Right lung (tissue), 10 donors: ENCODE measurements at places on chromosomes 2 and 18. TPM values are rescaled to one million over a fixed set of nuclear protein-coding genes. Genes with fewer than 3 reads are reported as not detected.

DNA sequence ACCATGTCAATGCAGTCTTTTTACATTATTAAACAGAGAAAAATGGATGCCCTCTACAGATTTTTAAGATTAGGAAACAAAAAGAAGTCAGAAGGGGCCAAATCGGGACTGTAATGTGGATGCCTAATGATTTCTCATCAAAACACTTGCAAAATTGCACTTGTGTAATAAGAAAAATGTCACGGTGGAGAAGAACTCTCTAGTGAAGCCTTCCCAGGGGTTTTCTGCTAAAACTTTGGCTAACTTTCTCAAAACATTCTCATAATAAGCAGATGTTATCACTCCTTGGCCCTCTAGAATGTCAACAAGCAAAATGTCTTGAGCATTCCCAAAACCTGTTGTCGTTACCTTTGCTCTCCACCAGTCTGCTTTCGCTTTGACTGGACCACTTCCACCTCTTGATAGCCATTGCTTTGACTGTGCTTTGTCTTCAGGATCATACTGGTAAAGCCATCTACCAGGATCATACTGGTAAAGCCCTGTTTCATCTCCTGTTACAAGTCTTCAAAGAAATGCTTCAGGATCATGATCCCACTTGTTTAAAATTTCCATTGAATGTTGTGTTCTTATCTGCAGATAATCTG lies 226.8 kb downstream of the TNS1 start:
- DNase-seq, result no peak

GRCh38 chr18:11272516-11272915 lies 123.1 kb upstream of the PIEZO2 start:
- no peak for DNase-seq

DNA sequence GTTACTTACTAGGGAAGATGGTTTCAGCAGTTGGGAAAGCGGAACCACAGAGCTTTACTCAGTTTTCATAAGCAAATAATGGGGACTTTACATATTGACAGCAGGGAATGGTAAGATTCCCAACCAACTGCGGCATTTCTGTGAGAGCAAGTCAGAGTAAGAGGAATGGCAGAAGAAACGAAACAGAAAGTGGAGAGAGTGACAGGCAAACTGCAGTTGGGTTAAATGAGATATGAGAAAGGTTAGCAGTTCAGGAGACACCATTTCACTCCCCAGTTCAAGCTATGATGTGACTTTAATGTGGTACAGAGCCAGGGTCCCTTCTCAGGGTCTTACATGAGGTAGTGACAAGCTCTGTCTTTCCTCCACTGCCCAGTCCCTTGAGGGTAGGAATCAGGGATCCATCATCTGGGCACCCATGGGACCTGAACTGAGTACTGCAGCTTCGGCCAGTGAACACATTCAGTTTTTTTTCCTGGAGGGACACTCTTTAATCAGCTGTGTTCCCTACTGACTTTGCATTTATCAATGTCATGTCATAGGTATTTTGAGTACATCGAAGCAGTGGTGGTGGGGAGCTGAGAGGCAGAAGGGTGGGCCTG lies 33.0 kb upstream of the GREB1 start:
- no peak for DNase-seq

DNA sequence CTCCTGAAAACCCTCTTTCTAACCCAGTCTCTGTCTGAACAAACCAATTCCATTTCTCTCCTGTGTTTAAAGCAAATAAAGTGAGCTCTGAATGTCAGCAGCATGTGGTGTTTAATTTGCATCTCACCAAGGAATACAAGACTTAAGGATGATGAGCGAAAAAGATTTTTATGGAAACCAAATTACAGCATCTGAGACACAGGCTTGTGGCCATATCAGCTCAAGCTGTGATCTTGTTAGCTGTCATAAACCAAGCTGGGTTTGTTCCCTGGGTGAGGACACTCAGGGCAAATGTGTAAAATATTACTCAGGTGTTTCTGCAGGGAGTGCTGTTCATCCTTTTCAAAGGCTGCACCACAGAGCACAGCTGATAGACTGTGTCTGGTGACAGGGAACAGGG lies 129.3 kb upstream of the REV1 start:
- DNase-seq, result no peak

- DNase-seq, result no peak
Observed at GRCh38 chr2:26969077-26969844, 1.2 kb upstream of the MAPRE3 start.

DNA sequence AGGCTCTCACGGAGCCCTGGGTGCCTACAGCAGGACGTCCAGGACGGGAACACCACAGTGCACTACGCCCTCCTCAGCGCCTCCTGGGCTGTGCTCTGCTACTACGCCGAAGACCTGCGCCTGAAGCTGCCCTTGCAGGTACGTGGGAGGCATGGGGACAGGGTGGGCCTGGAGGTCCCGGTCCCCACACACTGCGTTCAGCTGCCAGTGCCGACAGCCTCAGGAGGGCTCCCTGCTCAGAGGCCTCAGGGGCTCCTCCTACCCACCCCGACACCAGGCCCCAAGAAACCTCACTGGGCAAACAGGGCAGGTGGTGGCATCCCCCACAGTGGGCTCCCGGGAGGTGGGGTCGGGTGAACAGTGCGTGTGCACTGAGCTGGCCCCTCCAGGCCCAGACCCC lies 10.8 kb downstream of the ANO7 start:
- DNase-seq, result no peak

GRCh38 chr2:129011466-129012061 lies 692.9 kb upstream of the HS6ST1 start:
- no peak for DNase-seq

GRCh38 chr18:62323483-62324180 lies 1.5 kb upstream of the TNFRSF11A start:
- no peak for DNase-seq

DNA sequence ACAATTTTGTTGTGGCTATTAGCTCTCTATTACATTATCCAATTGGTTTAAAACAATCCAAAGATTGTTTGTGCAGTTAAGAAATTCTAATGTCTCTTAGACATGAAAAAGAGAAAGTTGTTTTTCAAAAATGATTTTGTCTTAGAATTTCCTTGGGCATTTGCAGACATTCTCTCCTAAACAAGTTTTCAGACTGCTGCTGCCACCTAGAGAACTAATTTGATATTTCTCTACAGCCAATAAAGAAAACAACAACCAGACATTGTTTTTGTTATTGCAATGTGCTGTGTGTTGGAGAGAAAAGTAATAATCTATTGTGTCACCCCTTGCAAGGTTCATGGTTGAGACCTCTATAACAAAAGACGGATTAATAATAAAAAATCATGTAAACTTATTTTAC lies 119.0 kb upstream of the SYT4 start:
- no peak for DNase-seq

GCG gene
- polyA plus RNA-seq, result not detected

- DNase-seq, result no peak
Observed at GRCh38 chr18:74945774-74946545, 263.0 kb downstream of the PTGR3 start.

PLEK gene
- polyA plus RNA-seq, result 9.5 TPM

DNA sequence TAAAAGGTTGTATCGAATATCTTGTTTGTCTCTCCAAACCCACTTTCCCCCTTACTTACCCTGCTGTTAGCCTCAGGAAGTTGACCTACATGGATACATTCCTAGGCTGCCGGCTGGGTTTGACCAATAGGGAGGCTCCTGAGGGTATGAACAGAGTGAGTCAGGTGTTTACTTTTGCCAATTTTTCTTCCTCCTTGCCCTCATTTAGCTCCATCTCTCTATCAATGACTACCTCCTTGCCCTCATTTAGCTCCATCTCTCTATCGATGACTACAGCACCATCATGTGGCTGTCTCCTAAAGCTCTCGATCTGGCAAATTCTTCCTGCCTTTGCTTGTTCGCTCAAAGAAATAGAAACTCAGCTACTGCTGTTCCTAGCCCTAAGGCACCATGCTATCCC lies 571.9 kb upstream of the CRIM1 start:
- no peak for DNase-seq
